ENCODE measurements at places on chromosomes 4 and X.

DNA sequence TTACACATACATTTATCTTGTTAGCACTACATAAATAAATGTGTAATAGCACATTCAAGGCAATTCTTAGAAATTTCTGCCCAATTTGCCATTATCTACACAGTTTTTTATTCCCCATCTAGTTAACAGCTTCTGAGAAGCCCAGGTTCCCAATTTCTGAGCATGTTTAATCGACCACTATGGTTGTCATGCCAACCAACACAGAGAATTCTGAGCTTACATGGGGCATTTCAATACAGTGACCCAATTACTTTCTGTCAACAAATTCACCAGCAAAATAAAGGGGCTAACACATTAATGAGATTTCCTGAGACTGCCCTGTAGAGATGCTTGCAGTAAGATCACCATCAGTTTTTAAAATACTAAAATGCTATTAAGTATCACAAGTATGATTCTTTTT is 22.0 kb downstream of the GPM6A start:
- DNase-seq = no peak

DNA sequence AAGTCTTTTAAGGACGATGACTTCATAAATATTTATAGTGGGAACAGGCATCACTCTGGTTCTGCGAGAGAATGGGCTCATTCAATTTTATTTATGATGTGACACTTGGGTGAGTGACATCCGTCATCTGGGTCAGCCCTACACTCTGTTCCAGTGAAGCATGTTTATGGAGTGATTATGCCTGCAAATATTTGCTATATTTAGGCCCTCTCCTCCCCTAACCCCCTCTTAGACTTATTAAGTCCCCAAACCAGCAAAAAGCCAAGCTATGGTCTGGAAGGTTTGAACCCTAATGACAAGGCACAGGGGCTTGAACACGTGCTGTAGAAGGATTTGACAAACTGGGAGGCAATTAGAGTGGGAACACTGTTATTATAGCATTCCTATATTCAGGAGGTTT is 55.9 kb downstream of the C4orf51 start:
- no peak for DNase-seq

DNA sequence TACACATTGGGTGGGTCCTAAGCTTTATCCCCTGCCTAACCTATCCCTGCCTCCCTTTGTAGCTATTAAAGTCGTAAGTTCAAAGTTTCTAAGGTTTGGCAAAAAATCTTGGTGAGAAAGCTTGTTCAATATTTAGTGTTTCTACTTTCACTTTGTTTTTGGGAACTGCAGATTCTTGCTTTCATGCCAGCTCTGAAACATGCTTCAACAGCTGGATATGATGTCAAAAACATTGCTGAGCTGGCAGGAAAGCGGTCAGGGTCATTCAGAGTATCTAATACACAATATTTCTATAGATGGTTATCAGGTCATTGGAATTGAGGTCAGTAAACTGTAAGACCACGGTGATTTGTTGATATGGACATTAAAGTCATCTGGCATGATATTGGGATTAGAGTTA is 19.7 kb downstream of the CENPI start:
- DNase-seq = no peak

- no peak for DNase-seq
Observed at GRCh38 chr4:142528433-142528832, 317.7 kb downstream of the INPP4B start.

DNA sequence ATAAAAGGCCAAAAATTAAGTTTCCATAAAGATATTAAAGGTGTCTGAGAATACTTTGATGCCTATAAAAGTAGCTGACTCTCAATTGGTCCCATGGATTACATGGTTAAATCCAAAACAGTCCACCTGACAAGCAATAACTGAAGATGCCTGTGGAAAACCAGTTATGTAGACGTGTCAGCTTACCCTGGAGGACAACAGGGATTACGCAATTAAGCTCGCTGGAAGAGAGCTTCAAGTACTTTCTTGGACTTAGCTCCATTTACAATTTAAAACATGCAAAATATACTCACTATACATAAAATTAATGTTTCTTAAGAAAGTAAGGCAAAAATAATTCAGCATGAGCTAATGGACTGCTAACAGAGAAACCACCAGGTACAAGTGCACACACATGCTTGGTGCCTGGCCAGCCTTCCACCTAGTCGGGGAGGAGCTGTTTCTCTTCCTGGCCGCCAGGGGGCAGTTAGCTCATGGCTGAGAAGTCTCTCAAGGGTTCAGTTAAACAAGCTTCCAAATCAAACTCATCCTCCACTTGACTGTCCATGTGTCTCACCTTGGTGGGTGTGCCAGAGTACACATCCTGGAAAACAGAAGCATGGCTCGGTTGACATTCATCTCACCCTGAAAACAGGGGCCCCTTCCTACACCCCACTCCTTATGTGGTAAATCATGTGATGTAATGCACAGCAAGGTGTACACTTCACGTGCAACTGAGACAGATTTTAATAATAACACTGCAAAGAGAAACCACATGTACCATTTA is 9.2 kb upstream of the FAM53A start:
- peak; percentile 93 for DNase-seq

Measured in activated CD4-positive, alpha-beta T cell treated with anti-CD3 and anti-CD28 coated beads, Interleukin-2, amount 10 ng/mL, durations not matched to agents 24 days and 14 days (primary cell).